ENCODE measurements at places on chromosomes 12 and 14. TPM values are rescaled to one million over a fixed set of nuclear protein-coding genes. Genes with fewer than 3 reads are reported as not detected.

The ACSS3 gene
- polyA plus RNA-seq = 0.52 TPM

The RD3L gene
- 0.69 TPM for polyA plus RNA-seq

The RHEBL1 gene
- polyA plus RNA-seq = not detected

The CLEC9A gene
- not detected for polyA plus RNA-seq

The LPAR5 gene
- polyA plus RNA-seq = 0.48 TPM

The IAPP gene
- not detected for polyA plus RNA-seq

The SPTB gene
- polyA plus RNA-seq = 1.9 TPM

The ZDHHC22 gene
- 5.1 TPM for polyA plus RNA-seq

The WDHD1 gene
- 8.0 TPM for polyA plus RNA-seq

The MMP17 gene
- polyA plus RNA-seq = 93.5 TPM

The TTLL5 gene
- 8.2 TPM for polyA plus RNA-seq

The VRTN gene
- polyA plus RNA-seq = not detected

The DCD gene
- polyA plus RNA-seq = not detected

The HNF1A gene
- polyA plus RNA-seq = not detected

The BAZ2A gene
- polyA plus RNA-seq = 13.8 TPM

The ACVR1B gene
- polyA plus RNA-seq = 47.2 TPM

The TAS2R30 gene
- 0.53 TPM for polyA plus RNA-seq

The CAPRIN2 gene
- 132 TPM for polyA plus RNA-seq

The INHBC gene
- polyA plus RNA-seq = not detected

The NXPH4 gene
- 0.53 TPM for polyA plus RNA-seq

The RIMBP2 gene
- polyA plus RNA-seq = 14.6 TPM

The SLC6A12 gene
- polyA plus RNA-seq = 0.22 TPM

The NRL gene
- 9.5 TPM for polyA plus RNA-seq

The TBC1D30 gene
- polyA plus RNA-seq = 16.5 TPM

The BBOF1 gene
- 47.7 TPM for polyA plus RNA-seq

Data from neural cell (in vitro differentiated cells).